Sigmoid colon (tissue), 7 donors: ENCODE measurements at places on chromosomes 7 and 10. TPM values are rescaled to one million over a fixed set of nuclear protein-coding genes. Genes with fewer than 3 reads are reported as not detected.

DNA sequence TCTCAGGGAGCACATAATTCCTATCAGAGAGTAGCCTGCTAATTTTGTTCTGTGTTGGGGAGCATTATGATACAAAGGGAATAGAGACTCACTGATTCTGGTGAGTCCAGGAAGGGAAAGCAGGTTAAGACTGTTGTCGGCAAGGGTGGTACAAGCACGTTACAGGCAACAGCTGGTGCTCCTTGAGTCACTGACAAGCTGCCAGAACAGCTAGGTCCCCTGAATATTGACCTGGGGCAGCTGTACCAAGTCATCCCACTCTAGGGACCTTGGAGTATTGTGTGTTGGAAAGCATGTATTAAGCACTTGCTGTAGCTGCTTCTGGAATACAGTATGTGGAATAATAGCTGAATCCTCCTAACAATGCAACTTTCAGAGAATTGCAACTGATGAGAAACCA is 37.0 kb upstream of the GLCCI1 start:
- DNase-seq: no peak

The RBM17 gene
- 63.1 TPM for total RNA-seq

The PTF1A gene
- not detected for total RNA-seq

The IFIT5 gene
- total RNA-seq: 24.3 TPM

- DNase-seq: no peak
These were observed 48.9 kb downstream of the TMEM178B start for GRCh38 chr7:141122736-141123135.

The PITX3 gene
- not detected for total RNA-seq

- DNase-seq: no peak
These were observed 271.7 kb downstream of the ARHGAP12 start for GRCh38 chr10:31656851-31657433.

The TASOR2 gene
- 58.1 TPM for total RNA-seq
